ENCODE measurements at places on chromosomes 1 and 21.
A peak's percentile ranks its signal among the peaks of the same experiment; 100 is the strongest.

DNA sequence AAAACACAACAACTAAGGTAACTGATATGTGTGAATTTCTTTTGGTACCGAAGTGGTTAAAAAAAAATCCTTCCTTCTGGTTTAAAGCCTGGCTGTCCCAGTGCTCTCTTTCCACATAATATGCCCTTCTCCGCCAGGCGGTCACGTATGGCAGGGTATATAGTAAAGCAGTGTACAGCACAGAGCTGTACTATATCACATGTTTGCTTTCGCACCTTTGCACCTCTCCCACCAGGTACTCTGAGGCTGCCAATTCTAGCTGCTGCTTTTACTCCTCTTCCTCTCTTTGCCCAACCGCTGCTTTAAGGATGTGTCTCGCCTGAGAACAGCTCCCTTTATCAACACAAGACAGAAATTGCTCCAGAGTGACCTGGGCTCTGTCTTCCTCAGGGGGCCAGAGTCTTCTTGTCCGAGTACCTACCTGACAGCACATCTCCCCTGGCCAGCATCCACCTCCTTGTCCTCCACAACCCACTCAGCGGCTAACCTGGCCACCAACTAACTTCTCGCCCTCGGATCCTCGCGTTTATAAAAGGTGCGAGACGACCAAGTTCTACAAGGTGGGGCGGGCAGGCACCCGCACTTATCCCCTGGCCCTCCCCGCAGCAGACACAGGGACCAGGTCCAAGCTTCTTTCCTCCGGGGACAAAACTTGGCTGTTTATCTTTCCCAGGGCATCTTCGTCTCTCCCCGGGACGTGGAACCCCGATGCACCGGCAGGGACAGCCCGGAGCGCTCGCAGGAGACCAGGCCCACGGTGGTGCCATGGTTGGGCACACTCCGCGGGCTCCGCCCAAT is 1.6 kb downstream of the COLGALT2 start:
- DNase-seq: no peak

GRCh38 chr1:42732126-42732680 is 7.8 kb downstream of the CLDN19 start:
- no peak for DNase-seq

GRCh38 chr1:40919475-40920011 is 57.4 kb upstream of the CITED4 start:
- peak; percentile 22 for DNase-seq

DNA sequence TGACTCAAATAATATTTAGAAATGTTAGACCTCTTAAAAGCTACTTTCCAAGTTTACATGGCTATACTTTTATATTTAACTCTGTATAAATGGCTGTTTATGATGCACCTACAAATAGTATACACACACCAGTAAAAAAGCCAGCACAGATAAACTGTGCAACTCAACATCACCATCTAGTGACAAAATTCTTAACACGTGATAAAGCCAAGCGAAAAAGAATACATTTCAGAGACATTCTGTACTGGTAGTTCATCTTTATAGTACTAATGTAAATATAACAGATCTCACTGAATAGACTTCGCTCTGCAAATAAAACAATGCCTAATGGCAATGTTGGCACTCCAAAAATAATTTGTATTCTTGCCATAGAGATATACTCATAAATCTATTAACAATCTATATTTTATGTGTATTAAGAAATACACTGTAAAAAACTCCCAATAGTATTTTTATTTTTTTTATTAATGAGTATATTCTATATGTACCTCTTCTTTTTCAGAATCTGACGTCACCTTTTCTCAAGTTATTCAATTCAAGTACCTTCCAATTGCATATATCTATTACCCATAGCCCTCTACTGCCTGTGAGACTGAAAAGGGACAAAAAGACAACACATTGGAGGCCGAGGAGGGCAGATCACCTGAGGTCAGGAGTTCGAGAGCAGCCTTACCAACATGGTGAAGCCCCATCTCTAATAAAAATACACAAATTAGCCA is 100.2 kb downstream of the DPYD start:
- DNase-seq: peak; percentile 37

- no peak for DNase-seq
These were observed 725.4 kb upstream of the RGS18 start for GRCh38 chr1:191432817-191433216.

GRCh38 chr1:198276241-198276640 is 119.4 kb downstream of the NEK7 start:
- no peak for DNase-seq

DNA sequence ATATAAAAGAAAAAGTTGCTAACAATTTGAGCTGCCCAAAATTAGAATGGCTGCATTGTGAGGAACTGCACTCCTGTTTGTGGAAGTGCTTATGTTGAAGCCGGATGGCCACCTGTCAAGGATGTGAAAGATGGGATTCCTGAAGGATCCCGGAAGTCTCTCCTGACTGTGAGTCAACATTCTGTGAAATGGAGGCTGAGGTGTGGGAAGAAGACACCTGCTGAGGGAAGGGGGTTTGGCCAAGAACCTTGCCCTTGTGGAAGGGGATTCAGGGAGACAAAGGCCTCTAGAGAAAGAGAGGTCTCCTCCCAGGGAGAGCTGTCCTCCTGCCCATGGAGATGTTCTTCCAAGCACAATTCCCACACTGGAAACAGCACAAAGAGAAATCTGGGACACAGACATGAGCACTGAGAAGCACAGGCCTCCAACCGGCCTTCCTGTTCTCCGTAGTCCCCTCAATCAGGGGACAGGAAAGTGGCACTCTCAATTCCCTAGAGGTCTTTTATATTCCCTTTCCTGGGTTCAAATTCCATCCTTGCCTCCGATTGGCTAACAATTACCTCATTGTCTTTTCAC is 70.5 kb downstream of the CD2 start:
- DNase-seq: peak; percentile 55

All from NCI-H1092 treated with DMSO at 0.1 percent for 48 hours (cell line).